ENCODE measurements at places on chromosomes 6 and 20.

DNA sequence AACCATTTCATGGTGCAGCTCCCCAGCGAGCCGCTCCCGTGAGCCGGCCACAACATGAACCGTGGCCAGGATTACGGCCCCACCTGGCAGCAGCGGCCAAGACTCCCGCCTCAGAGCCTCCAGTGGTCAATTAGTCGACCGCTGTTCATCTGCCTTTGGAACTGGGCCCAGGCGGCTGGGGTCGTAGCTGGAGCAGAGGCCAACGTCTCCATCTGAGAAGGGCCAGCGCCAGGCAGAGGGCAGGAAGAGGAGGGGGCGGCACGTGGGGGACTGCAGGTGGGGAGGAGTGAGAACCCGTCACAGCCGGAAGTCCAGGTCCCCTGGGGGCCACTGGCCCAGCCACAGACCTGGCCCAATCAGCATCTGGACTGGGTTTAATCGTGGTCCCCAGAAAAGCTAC is 184.3 kb downstream of the TAF4 start:
- DNase-seq: no peak
- no peaks in the 10 kb centered on the region for H3K27me3 ChIP-seq
- H3K36me3 ChIP-seq: no peaks in the 10 kb centered on the region
- no peak overlapping the region for H3K4me3 ChIP-seq
- H3K27ac ChIP-seq: no peak overlapping the region

DNA sequence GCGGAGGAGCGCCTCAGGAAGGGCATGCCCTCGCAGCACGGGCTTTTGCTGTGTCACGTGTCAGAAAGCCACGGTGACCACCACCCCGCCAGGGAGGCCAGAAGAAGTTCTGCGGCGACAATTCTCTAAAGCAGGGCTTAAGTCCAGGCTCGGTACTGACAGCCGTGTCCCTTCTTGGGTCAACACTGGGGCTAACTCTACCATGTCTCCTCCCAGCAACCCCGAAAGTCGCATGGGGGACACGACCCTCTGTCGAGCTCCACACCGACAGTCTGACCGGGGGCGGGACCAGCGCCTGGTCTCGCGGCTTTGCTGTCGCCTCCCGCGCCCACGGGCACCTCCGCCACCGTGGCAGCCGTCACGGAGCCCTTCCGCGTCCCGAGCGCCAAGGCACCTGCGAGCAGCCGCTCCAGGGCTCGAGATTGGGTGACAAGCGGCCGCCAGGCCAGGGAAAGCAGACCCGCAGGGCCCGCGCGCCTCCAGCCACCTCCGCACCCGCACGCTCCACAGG is 534 bp downstream of the NANP start:
- no peak for DNase-seq
- H3K36me3 ChIP-seq: no peaks in the 10 kb centered on the region
- H3K4me1 ChIP-seq: peaks cover 13% of the 10 kb centered on the region

- no peak for DNase-seq
- no peaks in the 10 kb centered on the region for H3K36me3 ChIP-seq
- H3K27ac ChIP-seq: no peak overlapping the region
- no peak overlapping the region for H3K4me3 ChIP-seq
- H3K27me3 ChIP-seq: no peaks in the 10 kb centered on the region
- no peaks in the 10 kb centered on the region for H3K4me1 ChIP-seq
Observed at GRCh38 chr6:134637847-134638437, 312.0 kb downstream of the ALDH8A1 start.

GRCh38 chr20:16760431-16761304 is 12.5 kb downstream of the OTOR start:
- no peak for DNase-seq
- no peak overlapping the region for H3K4me3 ChIP-seq
- no peaks in the 10 kb centered on the region for H3K4me1 ChIP-seq
- H3K36me3 ChIP-seq: no peaks in the 10 kb centered on the region

- no peaks in the 10 kb centered on the region for H3K36me3 ChIP-seq
- H3K4me1 ChIP-seq: no peaks in the 10 kb centered on the region
- no peak overlapping the region for H3K4me3 ChIP-seq
- no peak overlapping the region for H3K27ac ChIP-seq
- no peaks in the 10 kb centered on the region for H3K27me3 ChIP-seq
- no peak for DNase-seq
Observed at GRCh38 chr6:37798436-37799262, 20.9 kb upstream of the ZFAND3 start.

GRCh38 chr6:10395704-10396546 is 18.9 kb downstream of the TFAP2A start:
- H3K27me3 ChIP-seq: no peaks in the 10 kb centered on the region
- peaks cover 65% of the 10 kb centered on the region for H3K4me1 ChIP-seq
- peak overlapping the region; percentile 21 for H3K4me3 ChIP-seq
- H3K27ac ChIP-seq: peak overlapping the region; percentile 93
- H3K36me3 ChIP-seq: peaks cover 21% of the 10 kb centered on the region

DNA sequence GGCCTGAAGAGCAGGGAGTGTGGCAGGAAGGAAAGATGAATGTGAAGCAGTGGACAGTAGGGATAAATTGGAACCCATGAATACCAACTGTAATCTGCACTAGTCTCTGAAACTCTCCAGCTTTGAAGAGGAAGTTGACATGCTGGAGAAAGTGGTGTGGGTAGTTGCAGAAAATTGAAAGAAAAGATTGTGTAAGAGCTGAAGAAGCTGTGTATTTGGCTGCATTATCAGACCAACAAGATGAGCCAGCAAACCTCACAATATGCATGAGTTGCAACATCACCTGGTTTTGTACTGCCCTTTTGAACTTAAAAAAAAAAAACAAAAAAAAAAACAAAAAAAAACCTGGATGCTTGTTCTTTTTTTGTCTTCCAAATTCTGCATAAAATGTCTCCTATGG is 921.9 kb upstream of the EYS start:
- DNase-seq: no peak
- no peak overlapping the region for H3K4me3 ChIP-seq
- H3K36me3 ChIP-seq: no peaks in the 10 kb centered on the region
- H3K27ac ChIP-seq: no peak overlapping the region

- H3K27me3 ChIP-seq: peaks cover 4% of the 10 kb centered on the region
- no peak for DNase-seq
- H3K4me3 ChIP-seq: no peak overlapping the region
- H3K36me3 ChIP-seq: no peaks in the 10 kb centered on the region
Observed at GRCh38 chr20:57294550-57294949, 28.1 kb upstream of the BMP7 start.

- H3K27me3 ChIP-seq: no peaks in the 10 kb centered on the region
- no peaks in the 10 kb centered on the region for H3K4me1 ChIP-seq
- H3K4me3 ChIP-seq: no peak overlapping the region
- DNase-seq: peak; percentile 18
- H3K36me3 ChIP-seq: no peaks in the 10 kb centered on the region
- no peak overlapping the region for H3K27ac ChIP-seq
Observed at GRCh38 chr20:49132995-49133478, 55.1 kb downstream of the STAU1 start.

GRCh38 chr20:25466846-25467245 is 59.4 kb downstream of the GINS1 start:
- no peak overlapping the region for H3K4me3 ChIP-seq
- no peak overlapping the region for H3K27ac ChIP-seq
- DNase-seq: no peak
- H3K36me3 ChIP-seq: peaks cover 2% of the 10 kb centered on the region

DNA sequence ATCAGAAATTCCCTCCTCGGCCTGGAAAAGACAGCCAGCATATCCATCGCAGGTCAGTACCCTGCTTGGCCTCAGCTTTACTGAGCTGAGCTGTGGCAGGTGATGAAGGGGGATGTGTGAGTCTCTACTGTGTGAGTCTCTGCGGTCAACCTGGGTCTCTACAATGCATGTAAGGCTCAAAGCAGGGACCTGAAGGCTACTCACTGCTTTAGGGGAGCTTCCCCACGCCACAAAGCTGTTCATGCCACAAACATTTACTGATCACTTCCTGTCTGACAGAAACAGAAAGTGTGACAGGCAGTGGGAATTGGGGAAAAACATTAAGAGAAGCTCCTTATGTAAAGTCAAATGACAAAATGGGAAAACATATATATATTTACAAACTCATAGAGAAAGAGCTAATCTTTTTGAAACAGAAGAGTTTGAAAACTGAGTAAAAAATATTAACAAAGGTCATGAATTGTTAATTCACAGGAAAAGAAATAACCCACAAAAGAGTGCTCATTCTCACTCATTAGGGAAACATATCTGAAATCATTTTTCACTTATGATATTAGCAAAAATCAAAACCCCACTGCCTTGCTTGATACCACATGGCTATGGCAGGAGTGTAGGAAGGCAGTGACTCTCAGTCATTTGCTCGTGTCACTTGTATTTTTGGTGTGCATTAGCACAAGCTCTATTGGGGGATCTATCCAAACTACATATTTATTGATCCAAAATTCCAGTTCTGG is 5.8 kb downstream of the BTN3A3 start:
- no peaks in the 10 kb centered on the region for H3K27me3 ChIP-seq
- H3K4me1 ChIP-seq: no peaks in the 10 kb centered on the region
- no peak overlapping the region for H3K27ac ChIP-seq
- no peaks in the 10 kb centered on the region for H3K36me3 ChIP-seq
- no peak for DNase-seq
- H3K4me3 ChIP-seq: no peak overlapping the region

GRCh38 chr20:10790013-10790412 is 116.2 kb upstream of the JAG1 start:
- H3K27me3 ChIP-seq: no peaks in the 10 kb centered on the region
- H3K36me3 ChIP-seq: no peaks in the 10 kb centered on the region
- H3K4me3 ChIP-seq: no peak overlapping the region
- no peak overlapping the region for H3K27ac ChIP-seq
- H3K4me1 ChIP-seq: no peaks in the 10 kb centered on the region
- DNase-seq: no peak

- no peak for DNase-seq
- H3K27me3 ChIP-seq: no peaks in the 10 kb centered on the region
- no peaks in the 10 kb centered on the region for H3K36me3 ChIP-seq
- H3K4me3 ChIP-seq: no peak overlapping the region
Observed at GRCh38 chr6:133699741-133700385, 189.1 kb upstream of the TCF21 start.
